ENCODE measurements at places on chromosomes 3 and 15.
A peak's percentile ranks its signal among the peaks of the same experiment; 100 is the strongest.

GRCh38 chr3:46871222-46871621 lies 6.3 kb upstream of the PTH1R start:
- DNase-seq, result no peak

DNA sequence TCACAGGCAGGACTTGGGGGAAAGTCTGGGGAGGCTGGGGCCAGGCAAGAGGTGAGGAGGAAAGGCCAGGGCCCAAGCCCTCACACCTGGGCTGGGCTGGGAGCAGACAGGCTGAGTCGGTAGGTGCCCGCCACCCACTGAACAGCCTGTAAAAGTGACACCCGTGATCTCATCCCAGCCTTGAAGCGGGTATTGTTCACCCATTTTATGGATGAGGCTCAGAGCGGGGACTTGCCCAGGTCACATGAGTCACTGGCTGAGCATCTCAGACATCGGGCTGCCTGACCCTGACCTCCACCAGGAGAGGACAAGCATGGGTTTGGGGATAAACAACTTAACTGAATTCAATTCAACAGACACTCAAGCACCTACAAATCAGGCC lies 52.0 kb upstream of the CTSH start:
- peak; percentile 70 for DNase-seq

GRCh38 chr3:53092942-53093341 lies 37.3 kb downstream of the RFT1 start:
- DNase-seq, result peak; percentile 79

DNA sequence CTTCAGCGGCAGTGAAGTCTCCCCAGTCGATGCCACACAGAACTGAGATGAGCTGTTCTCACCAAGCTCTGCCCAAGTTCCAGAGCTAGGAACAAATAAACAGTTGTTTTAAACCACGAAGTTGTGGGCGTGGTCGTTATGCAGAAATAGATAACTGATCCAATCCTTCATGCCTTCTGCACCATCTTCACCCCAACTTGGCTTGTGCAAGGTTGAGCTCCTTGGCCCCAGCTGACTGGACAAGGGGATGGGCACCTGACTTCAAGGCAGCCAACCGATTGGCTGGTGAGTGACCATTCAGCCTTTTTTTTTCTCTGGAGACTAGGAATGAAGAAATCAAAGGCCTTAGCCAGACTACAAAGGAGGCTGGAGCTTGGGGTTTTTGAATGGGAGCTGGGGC lies 23.9 kb downstream of the LINGO1 start:
- no peak for DNase-seq

GRCh38 chr15:65326818-65327217 lies 22.3 kb downstream of the RNU5B-1 start:
- DNase-seq, result no peak

GRCh38 chr3:105846809-105847208 lies 22.0 kb downstream of the CBLB start:
- no peak for DNase-seq

DNA sequence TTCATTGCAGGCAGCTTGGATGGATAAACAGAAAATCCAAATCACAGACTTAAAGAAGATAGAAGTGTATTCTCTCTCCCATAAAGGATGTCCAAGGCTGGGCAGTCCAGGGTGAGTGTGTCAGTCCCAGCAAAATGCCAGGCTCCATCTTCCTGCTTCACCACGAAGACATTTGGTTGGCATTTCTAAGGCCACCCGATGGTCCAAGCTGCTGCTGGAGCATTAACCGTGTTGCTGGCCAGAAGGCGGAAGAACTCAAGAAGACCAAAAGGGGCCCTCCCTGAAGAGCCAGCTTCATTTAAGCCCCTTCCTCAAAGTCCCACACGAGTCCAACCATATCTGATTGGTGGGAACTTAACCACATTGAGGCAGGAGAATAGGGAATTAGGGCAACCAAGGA lies 3.0 kb upstream of the CYP11A1 start:
- no peak for DNase-seq

GRCh38 chr15:37638116-37638515 lies 296.3 kb upstream of the TMCO5A start:
- no peak for DNase-seq

- peak; percentile 73 for DNase-seq
Measured at GRCh38 chr15:89785774-89786140, 9.6 kb downstream of the MESP2 start.

DNA sequence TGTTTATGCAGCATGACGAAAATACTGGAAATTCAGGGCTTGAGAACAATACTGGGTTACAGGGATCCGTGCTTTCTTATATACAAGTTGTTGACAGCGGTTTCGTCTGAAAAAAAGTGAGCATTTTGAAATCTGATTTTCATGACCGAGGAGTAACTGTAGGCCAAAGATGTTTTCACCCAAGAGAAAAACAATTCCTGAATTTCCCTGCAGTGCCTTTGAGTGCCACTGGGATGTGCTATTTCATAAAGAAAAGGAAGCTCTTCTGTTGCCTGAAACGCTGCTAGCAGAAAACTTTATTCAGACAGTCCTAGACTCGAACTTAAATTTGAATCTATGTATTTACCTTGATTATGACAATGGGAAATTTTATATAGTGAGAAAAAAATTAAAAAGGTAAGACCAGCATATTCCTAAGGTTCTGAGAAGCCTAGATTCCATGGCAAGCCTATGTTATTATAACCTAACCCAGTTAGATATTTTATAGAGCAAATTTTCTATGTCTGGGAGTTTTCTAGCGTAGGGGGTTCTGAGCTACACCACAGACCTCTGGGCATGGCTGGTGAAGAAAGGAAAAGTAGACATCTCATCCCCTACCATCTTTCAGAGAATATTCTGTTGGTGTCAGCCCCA lies 30.2 kb downstream of the KCNAB1 start:
- DNase-seq, result peak; percentile 67
